Mammary epithelial cell (primary cell): ENCODE measurements at places on chromosomes 2 and 18. TPM values are rescaled to one million over a fixed set of nuclear protein-coding genes. Genes with fewer than 3 reads are reported as not detected.

Gene POMC
- total RNA-seq, result 0.24 TPM in 1 of 2 replicates, not detected in the other

DNA sequence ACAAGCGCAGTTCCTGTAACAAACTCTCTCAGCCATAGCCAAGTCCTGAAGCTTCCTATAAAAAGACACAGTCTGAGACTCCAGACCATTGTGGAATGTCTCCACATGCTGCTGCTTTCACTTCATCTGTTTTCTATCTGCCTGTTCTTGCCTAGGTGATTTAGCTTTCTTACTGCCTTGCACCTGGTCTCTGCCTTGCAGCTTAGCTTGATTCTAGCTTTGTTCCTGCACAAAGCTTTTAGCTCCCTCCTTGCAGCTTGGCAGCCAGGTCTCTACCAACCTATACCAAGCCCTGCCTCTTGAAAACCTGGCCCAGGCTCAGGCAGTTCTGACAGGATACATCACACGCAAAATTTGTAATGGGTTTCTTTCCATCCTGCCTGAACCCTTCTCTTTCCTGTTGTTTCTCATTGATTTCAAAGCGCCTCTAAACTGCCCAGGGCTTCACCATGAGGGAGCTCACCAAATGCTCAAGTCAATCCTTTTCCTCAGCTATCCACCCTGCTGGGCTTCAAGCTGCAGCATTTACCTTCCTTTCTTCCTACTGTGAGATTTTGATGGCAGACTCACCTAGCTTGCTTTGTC, 941.3 kb upstream of the NXPH2 start:
- DNase-seq, result no peak

GRCh38 chr2:57407772-57408201, 638.8 kb upstream of the VRK2 start:
- no peak for DNase-seq

- DNase-seq, result no peak
These were observed 18.3 kb upstream of the TAF4B start for GRCh38 chr18:26207937-26208336.

- DNase-seq, result no peak
These were observed 55.9 kb downstream of the SMAD7 start for GRCh38 chr18:48894799-48895346.

DNA sequence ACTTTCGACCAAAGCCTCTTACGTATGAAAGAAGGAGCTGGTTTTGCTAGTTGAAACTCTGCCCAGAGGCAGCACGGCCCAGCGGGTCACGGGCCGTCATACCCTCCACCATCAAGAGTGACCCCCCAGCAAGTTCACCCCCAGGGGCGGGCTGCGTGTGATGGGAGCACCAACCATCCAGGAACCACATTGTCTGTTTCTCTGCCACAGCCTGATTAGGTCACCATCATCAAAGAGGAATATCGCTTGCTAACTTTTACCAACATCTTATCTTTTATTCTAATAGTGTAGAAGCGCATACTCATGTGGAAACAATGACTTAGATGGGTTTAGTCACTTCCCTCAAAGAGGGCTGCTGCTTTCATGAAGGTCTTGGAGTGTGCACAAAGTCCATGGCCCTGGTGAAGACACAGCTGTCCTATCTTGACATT, 116.6 kb upstream of the SMIM21 start:
- no peak for DNase-seq

GRCh38 chr2:157326698-157327097, 1.1 kb upstream of the ERMN start:
- no peak for DNase-seq
